NCI-H446 treated with DMSO at 0.1 percent for 48 hours (cell line): ENCODE measurements at places on chromosomes 7 and 10.

DNA sequence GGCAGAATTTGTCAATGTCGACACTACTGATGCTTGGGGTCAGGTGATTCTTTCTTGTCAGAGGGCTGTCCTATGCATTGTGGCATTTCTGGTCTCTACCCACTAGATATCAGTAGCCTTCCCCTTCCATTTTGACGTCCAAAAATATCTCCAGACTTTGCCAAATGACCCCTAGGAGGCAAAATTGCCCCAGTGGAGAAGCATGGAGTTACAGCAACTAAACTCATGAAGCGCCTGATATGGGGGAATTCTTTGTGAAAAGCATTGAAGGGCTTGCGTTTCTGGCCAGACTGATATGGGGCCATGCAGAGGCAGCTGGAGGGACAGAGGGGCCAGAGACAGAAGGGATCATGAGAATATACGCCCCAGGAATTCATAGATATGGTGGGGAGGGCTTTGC, 43.6 kb downstream of the ADRB1 start:
- no peak for DNase-seq

- DNase-seq, result no peak
These were observed 20.3 kb downstream of the BMS1 start for GRCh38 chr10:42802876-42803275.

DNA sequence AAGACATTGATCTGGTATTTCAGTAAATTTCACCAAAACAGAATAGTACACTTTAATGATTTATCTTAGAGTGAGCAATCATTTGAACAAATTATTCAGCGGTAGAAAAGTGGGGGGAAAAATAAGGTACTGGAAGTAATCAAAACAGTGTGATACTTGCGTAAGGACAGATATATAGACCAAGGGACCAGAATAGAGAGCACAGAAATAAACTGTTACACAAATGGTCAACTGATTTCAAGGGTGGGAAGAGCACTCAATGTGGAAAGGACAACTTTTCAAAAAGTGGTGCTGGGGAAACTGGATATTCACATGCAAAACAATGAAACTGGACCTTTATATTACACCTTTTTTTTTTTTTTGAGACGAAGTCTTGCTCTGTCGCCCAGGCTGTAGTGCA, 119.9 kb downstream of the NRBF2 start:
- DNase-seq, result no peak

DNA sequence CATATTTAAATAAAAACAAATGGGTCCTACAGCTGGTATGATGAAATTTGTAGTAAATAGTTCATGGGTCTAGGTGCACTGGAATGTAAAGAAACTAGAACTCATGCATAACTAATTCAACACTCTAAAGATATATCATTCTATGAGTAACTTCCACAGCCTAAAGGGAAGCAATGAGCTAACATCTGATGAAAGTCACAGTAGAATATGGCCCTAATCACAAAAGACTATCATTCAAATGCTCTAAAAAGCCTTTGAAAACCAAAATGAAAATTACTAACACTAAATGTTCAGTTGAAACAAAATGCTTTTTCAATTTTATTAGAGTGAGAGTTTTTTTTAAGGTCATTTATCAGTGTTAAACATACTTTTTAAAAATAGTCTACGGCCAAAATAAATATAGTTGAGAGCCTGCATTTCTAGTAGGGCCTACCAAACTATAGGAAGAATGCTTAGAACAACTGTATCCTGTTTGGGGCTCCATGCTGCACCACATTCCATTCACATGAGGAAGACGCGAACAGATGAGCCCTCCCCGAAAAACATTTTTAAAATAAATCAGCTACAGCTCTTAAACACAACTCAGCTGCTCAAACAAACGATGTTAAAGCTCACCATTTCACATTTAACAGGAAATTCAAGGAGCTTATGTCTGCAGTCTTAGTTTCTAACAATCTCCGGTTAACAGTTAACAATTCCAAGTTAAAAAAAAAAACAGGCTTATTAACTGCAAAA, 134.5 kb downstream of the NRBF2 start:
- DNase-seq, result peak; percentile 21

- DNase-seq, result no peak
These were observed 42.6 kb upstream of the DLG5 start for GRCh38 chr10:77969114-77969513.
